HFFc6 (cell line): ENCODE measurements at places on chromosomes 3 and 15. TPM values are rescaled to one million over a fixed set of nuclear protein-coding genes. Genes with fewer than 3 reads are reported as not detected.

DNA sequence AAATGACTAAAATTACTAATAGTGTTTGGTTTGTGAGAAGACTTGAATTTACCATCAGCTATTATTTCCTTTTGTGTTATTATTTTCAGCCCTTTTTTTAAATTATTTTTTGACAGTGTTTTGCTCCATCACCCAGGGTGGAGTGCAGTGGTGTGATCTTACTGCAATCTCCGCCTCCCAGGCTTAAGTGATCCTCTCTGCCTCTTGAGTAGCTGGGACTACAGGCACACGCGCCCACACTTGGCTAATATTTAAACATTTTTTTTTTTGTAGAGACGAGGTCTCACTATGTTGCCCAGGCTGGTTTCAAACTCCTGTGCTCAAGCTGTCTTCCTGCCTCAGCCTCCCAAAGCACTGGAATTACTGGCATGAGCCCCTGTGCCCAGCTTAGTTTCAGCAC is 31.7 kb upstream of the UTS2B start:
- DNase-seq = no peak

GRCh38 chr3:176954517-176954916 is 242.8 kb downstream of the TBL1XR1 start:
- DNase-seq = no peak

Gene NPAP1
- not detected in 3 replicates for total RNA-seq

Gene ADGRG7
- not detected in 3 replicates for total RNA-seq

Gene RASA2
- 14.6 and 15.3 TPM in 2 replicates for total RNA-seq
